ENCODE measurements at places on chromosomes 11 and 22.

DNA sequence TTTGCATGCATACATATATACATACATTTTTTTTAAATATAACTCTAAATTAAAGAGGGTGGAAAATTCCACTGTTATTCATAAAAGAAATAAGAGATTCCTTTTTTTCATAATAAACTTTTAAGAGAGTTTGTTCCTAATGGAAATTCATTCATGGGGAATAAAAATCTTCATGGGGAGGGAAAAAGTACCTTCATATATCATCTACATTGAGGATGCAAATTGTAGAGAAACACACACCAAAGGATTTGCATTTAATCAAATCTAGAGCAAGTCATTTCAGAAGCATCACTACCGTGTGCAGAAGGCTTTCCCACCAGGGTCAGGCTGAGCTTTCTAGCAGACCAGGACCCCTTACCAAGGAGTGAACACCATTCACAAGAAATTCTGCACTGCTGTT lies at the start of gene POU2AF2:
Gene POU2AF2, plus strand, starts transcription at position 301 of the 400 bp plus-strand sequence. CDS start 129 bp downstream, outside the sequence.
- DNase-seq, result no peak

GRCh38 chr11:10918275-10918674 lies 60.4 kb upstream of the ZBED5 start:
- DNase-seq, result no peak

GRCh38 chr22:40641269-40641668 lies 4.8 kb upstream of the MRTFA start:
- no peak for DNase-seq

DNA sequence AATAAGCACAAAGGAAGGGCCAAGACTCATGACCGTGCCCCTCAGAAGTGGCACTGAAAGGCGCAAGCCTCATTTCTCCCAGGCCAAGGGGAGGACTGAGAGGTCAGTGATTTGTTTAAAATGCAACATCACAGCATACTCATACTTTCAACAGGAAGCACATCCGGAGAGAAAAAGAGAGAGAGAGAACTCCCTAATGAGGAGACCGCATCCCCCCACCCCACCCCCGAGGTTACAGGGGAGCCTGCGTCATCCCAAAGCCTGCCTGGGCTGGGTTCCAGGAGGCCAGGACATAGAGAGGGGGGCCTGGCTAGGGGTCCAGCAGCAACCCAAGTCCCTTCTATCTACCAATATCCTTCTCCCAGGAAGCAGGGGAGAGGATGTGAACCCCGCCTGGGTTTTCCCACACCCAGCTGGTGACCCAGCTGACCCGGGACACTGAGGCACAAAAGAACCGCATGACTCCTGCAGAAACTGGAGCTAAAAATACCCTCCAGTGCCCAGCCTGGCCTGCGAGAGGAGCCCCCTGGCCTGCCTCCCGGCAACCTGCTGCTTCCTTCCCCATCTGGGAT lies 3.8 kb downstream of the CSNK1E start:
- no peak for DNase-seq

GRCh38 chr11:58652726-58653280 lies 30.3 kb downstream of the CNTF start:
- no peak for DNase-seq

- no peak for DNase-seq
Measured at GRCh38 chr11:119540370-119541125, 117.6 kb upstream of the THY1 start.

DNA sequence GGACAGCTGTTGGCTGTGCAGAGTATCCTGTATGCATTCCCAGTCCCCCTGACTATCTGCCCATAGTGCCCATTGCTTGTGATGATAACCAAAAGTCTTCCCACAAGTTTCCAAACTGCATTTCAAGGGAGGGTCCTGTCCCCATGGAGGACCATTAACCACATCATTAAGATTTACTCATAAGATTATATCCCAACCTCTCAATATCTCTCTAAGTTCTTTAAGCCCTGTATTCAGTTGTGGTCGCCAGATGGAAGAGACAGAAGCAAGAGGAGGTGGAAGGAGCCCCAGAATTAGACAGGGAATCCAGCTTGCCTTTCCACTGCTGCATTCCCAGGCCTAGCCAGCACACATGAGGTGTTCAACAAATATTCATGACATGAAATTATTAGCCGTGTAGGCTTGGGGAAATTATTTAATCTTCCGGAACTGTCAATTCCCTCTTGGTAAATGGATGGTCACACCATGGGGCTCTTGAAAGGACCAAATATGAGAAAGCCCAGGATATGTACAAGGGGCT lies 42.6 kb upstream of the TIMP3 start:
- DNase-seq, result no peak

DNA sequence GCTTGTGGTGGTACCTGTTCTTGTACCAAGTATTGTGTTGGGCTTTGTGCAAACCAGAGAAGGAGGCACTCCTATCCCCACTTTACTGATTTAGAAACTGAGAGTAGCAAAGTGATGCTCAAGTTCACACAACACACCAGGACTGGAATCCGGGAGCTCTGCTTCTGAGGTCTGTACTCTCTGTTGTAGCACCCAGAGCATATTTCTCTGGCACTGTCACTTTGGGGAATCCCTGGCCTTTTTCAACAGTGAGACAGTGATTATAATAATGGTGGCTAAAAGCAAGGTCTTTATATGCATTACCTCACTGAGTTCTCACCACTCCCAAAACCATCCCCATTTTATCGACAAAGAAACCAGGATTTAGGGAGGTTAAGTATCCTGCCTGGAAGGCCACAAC lies 362.4 kb downstream of the TENM4 start:
- no peak for DNase-seq

DNA sequence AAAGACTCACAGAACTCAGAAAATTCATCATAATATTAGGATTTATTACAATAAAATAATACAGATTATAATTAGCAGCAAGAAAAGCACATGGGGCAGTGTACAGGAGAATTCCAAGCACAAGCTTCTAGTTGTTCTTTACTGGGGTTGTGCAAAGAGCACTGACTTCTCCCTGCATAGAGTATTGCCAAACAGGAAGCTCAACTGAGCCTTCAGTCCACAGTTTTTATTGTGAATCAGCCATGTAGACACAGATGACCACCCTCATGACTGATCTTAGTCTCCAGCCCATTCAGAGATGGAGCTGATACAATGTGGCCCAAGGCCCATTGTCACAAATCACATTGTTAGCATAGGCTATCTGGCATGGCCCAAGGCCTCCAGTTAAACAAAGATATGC lies 798.9 kb downstream of the KCNA4 start:
- DNase-seq, result no peak

DNA sequence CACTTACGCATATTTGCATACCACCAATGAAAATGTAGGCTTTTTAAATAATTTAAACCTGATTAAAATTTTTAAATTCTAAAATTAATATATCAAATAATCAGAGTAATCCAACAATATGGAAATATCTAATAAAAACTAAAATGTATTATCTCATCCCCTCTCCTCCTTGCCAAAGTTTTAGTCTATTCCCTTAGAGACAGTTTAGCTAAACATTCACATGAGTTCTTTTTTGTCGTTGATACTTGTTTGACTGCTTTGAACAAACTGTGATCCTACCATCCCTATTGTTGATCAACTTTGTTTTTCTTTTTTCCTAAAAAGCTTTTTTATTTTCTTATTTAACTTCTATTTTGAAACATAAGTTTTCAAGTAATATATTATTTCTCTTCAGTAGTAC lies 81.4 kb upstream of the PARVA start:
- no peak for DNase-seq

GRCh38 chr11:32379719-32380118 lies 55.6 kb downstream of the WT1 start:
- no peak for DNase-seq

DNA sequence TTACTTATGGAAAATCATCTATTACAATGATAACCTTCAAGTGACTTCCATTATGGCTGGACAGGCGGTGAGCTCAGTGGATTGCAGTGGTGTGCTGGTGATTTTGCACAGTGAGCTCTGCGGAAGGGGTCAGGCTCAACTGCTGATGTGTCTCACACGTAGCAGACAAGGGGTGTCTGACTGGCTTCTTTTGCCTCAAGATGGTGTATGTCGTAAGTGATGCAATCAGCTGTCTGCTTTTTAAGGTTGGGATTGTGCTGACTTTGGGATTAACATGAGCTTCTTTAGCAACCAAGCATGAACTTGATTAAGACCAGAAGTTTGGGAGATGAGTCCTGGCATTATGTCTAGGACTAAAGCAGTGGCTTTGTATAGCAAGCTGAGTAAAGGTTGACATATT lies 49.5 kb downstream of the POLD3 start:
- DNase-seq, result no peak

DNA sequence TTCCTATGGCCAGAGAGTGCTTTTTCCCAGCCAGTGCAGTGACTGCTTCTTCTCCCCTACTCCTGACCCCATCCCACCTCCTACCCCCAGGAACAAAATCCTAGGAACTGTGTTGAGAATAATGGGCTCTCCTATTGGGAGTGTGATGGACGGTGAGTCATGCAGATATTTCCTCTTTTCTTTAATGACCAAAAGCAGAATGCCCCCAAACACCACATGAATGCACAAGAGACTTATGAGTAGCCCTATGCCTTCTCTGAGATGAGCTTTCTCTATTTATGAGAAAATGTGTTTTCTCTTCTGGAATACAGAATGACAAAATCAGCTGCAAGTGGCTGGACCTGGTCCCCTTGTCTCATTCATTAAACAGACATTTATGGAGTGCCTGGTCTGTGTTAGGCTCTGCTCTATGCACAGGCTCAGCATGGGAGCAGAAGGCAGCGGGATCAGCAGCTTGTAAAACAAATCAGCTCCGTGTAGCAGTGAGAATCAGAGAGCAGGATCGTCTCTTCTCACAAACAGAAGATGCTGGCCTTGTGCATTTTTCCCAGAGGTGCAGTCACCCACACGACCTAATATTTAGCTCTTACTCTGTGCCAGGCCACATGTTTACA lies 47.5 kb upstream of the GALNT18 start:
- no peak for DNase-seq

- peak; percentile 52 for DNase-seq
Measured at GRCh38 chr11:134592391-134592990, 180.4 kb upstream of the B3GAT1 start.

- DNase-seq, result no peak
Measured at GRCh38 chr11:10617551-10617950, 49.1 kb upstream of the LYVE1 start.

DNA sequence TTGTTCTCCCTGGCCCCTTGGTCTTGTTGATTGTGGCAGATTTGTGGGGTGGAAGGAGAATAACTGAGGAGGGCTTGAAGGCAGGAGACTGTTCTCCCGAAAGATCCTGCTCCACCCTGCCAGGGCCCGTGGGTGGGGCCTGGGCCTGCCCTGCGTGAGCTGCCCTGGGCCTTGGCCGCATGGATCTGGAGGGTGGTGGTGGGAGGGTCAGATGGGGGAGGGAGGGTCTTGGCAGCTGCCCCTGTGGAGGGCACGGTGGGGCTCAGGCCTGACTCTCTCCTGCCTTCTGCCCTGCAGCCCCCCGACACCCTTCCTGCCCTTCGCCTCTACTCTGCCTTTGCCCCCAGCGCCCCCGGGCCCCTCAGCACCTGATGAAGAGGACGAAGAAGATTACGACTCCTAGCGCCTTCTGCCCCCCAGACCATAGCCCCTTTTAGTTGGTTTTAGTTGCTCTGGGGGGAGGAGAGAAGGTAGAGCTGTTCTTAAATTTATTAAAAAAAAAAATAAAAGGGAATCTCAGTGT lies 1.9 kb downstream of the DRAP1 start:
- DNase-seq, result no peak

GRCh38 chr11:63504933-63505586 lies 824 bp upstream of the LGALS12 start:
- DNase-seq, result peak; percentile 41

- DNase-seq, result no peak
Measured at GRCh38 chr11:113045146-113045545, 83.9 kb downstream of the NCAM1 start.

DNA sequence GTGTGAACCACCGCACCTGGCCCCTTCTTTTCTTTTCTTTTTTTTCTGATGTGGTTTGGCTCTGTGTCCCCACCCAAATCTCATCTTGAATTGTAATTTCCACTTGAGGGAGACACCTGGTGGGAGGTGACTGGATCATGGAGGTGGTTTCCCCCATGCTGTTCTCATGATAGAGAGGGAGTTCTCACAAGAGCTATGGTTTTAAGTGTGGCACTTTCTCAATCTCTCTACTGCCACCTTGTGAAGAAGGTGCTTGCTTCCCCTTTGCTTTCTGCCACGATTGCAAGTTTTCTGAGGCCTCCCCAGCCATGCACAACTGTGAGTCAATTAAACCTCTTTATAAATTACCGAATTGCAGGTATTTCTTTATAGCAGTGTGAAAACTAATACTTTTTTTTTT lies 4.9 kb upstream of the TCN2 start:
- no peak for DNase-seq

- no peak for DNase-seq
Measured at GRCh38 chr11:119787074-119787461, 58.1 kb upstream of the NECTIN1 start.

DNA sequence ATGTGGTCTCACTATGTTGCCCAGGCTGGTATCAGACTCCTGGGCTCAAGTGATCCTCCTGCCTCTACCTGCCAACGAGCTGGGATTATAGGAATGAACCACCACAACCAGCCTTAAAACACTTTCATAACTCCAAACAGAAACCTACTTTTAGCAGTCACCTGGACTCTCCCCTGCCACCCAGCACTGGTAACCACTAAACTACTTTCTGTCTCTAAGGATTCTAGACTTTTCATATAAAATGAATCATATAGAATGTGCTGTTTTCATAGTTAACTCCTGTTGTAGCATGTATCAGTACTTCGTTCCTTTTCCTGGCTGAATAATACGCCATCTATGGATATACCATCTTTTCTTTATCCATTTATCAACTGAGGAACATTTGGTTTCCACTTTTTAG lies 29.4 kb upstream of the PISD start:
- DNase-seq, result no peak

- no peak for DNase-seq
Measured at GRCh38 chr22:24518771-24519485, 23.8 kb downstream of the UPB1 start.

DNA sequence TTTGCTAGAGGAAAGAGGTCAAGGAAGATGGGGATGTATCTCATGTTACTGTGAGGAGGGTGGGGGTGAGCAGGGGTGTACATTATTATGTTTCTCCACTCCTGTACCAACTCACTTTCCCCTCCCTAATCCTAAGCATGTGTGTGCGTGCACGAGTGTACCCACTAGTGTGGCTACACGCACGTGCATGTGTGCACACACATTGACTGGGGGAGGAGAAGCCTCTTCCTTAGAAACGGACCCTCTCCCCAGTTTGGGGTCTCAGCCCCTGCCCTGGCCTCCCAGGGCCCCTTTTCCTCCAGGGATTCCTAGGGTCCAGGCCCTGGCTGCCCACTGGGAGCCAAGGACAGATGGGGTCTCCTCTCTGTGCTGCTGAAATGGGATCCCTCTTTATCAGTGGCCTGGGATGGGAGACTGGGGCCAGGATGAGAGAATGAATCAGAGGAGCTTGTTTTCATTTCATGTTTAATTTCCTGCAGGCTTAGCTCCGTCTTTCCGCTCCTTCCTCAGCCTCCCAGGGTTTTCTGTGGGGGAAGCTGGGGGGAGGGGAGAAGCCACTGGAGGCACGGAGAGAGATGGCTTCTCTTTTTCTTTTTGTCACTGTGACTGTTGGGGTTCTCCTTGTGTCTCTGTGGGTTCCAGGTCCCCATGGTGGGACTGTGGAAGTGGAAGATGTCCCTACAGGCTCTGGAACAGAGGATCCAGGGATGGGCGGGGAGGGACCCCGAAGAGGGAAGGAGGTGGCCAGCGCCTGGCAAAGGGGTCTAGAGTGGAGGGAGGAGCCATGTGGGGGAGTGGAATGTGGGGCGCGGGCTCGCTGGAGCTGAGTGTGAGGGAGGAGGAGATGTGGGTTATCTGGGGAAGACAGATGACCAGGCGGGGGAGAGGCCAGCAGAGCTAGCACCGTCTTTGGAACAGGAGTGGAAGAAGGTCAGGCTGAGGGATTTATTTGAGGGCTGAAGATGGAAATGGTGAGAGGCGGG lies 40.3 kb downstream of the ALX4 start:
- DNase-seq, result no peak
